Prostate gland (tissue), 2 donors: ENCODE measurements at places on chromosomes 16 and 17.

GRCh38 chr16:86354641-86355513 is 155.4 kb upstream of the FOXF1 start:
- no peak for DNase-seq

GRCh38 chr16:67531247-67531646 is 2.6 kb downstream of the RIPOR1 start:
- no peak for DNase-seq

DNA sequence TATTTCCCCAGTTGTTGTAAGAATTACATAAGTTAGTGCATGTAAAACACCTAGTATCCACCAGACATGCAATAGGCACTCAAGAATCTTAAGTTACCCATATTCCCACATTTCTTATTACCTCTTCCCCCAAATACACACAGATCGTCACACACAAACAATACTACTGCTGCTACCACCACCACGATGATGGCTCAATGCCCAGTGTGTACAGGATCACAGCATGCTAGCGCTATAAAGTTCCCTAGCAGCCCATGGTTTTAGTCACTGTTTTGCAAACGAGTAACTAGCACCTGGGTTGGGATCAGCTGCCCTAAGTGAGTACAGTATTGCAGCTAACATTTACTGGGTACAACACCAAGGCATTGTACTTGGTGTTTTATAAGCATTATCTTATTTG is 411.7 kb downstream of the UTP18 start:
- no peak for DNase-seq

DNA sequence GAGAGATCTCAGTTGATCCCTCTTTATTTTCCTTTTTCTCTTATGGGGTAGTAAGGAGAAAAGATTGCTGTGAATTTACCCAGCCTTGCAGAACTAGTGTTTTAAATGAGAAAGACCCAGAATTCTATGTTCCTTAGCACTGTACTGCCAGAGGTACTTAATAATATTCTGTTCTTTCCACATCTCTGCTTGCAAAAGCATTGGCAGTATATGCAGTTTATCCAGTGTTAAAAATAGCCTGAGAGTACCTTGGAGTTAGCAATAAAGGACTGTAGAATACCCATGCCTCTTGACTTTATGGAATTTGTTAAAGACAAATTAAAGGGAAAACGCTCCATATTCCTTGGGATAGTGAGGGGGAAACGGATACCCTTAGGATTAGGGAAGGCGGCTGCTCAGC is 11.9 kb downstream of the SLC7A6 start:
- DNase-seq: no peak

DNA sequence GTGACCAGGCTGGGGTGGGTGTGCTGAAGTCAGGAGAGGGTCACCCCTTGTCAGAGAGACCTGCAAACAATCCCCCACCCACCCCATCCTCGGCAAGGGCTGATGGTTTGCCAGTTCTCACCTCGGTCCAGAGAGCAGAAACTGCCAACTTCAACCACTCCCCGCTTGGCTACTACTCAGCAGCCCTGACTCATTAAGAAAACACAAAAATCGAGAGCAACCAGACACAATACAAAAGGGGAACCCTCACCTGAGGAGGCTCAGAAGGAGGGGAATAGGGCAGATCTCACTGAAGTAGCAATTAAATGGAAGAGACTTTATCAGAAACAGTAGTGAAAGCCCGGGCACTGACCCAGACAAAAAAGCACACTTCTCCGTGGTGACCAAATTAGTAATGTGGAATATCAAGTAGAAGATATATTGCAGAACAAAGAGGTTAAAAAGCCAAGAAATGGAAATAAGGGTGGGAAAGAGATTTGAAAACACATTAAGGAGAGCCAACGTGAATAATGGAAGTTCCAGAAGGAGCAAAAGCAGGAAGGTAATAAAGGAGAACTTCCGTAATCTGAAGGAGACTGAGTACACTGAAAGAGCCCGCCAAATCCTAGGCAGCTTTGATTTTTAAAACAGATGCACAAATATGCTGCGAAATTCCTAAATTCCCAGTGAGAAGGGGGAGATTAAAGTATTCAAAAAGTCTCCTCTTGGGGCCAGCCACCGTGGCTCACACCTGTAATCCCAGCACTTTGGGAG is 23.6 kb downstream of the CENPV start:
- DNase-seq: peak; percentile 46

GRCh38 chr16:1137604-1138003 is 15.3 kb upstream of the CACNA1H start:
- no peak for DNase-seq

DNA sequence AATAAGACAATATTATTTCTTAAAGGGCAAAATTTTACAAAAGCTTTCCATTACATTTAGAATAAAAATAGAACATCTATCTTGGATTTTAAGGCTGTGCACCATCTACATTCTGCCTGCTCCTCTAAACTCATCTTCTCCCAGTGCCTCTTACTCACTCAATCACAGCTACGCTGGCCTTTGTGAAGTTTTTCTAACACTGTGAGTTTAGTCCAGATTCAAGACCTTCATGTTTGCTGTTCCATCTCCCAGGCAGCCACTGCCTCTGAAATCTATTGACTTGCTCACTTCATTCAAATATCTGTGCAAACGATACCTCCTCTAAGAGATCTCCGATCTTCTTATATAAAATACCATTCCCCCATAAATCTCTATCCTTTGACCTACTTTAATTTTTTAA is 673.4 kb upstream of the KIF2B start:
- no peak for DNase-seq

GRCh38 chr17:78935419-78936323 is 10.5 kb upstream of the TIMP2 start:
- no peak for DNase-seq

DNA sequence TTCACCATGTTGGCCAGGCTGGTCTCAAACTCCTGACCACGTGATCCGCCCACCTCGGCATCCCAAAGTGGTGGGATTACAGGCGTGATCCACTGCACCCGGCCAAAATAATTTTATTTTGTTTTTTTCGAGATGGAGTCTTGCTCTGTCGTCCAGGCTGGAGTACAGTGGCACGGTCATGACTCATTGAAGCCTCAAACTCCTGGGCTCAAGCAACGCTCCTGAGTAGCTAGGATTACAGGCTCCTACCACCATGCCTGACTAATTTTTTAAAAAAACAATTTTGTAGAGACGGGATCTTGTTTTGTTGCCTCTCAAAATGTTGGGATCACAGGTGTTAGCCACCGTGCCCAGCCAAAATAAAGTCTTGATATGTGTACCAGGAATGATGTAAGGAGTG is 2.4 kb upstream of the TTLL6 start:
- DNase-seq: no peak

GRCh38 chr17:19717411-19717908 is 1.1 kb upstream of the SLC47A2 start:
- DNase-seq: no peak

- DNase-seq: peak; percentile 69
Measured at GRCh38 chr17:28494445-28495188, 11.5 kb upstream of the FOXN1 start.

- DNase-seq: no peak
Measured at GRCh38 chr16:22010902-22011301, 3.0 kb downstream of the MOSMO start.

DNA sequence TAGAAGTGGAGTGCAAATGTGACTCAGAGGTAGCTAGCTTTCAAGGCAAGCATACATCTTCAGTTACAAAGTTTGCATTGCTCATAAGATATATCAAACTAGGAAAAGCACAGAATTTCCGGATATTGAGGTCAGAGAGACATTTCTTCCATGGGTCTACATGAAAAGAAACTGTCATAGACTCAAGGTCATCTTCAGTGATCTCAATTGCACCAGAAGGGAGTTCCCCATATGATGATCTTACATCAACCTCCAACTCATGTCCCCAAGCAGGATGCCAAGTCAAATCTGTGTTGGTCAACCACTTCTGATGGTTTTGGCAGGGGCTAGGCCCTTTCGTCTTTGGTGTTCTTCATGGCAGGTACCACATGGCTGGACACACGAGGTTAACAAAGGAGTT is 459.9 kb upstream of the MAF start:
- no peak for DNase-seq

DNA sequence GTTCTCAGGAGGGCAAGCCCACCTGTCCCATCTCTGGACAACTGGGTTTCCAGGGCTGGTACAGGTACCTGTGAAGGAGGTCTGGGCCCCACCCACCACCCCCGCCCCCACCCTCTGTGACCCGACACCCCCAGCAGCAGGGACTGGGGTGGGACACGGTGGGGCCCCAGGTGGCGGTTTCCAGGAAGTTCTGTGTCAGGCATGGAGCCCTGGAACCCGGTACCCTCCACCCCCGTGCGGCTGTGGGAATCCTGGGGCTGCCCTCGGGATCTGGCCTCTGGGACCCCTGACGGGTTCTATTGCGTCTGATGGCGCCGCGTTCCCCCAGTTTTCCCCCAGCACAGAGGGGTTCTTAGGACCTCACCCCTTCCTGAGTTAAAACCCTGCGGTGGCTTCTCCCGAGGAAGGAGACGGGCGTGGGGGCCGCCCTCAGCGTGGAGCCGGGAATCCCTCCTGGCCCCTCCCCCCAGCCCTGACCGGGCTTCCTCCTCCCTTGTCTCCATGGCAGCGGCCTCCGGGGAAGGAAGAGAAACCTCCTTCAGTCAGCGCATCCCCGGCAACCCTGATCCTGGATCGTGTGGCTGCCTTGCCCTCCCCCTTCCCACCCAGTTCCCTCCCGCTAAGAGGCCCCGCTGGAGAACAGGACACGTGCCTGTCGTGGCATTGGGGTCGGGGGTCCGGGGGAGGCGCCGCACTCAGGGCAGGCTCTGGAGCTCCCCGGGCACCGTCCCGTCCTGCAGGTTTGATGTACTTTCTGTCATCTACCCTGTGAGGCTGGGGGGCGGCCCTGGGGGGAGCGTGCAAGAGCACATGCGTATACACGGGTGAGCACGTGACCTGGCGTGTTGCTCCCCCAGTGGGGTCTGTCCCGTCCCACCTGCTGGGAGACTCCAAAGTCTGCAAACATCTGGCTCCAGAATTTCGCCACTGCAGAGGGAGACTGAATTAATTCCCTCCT is 30.3 kb downstream of the CACNA1H start:
- no peak for DNase-seq

DNA sequence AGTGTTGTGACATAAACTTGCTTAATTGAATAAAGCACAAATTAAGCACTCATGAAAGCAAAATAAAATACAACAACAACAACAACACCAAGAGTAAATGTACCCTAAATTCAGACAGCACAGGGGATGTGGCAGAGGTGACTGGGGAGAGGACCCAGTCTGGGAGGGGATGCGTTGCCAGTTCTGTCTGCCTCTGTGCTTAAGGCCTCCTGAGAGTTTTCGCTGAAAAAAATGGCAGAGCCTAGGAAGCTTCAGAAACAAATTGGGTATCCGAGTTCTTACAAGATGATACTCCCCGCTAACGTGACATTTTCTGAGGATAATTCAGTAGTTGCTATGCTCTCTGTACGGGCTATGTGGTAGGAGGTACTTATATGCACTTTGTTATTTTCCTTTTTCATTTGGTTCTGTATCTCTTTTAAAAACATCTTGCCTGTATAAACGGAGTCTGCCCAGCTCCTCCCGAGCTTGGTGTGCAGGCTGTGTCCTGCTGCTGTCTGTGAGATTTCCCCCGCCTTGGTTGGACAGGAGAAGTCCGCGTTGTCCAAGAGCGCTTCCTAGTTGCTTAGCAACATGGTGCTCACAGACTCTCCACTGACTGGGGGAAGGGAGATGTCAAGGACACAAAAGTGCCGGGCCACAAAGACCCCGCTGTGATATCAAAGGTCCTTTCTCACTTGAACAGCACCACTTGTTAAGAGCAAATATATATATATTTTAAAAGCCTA is 134.2 kb upstream of the CPHXL start:
- no peak for DNase-seq

DNA sequence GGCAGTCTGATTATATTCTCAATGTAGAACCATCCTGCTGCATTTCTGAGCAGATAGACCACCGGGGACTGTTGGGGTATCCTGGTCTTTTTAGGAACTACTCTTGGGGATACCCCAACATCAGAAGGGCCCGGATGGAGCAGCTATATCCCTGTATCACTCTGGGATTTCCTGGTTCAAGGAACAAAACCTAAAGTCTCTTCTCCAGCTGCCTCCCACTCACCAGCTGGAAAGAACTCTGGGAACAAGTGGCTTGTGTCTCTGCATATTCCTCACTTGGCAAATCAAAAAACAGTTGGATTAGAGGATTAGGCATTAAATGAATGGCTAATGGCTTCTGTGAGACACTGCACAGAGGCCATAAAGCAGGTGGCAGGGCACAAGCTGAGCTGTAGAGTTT is 62.3 kb upstream of the HS3ST2 start:
- no peak for DNase-seq

DNA sequence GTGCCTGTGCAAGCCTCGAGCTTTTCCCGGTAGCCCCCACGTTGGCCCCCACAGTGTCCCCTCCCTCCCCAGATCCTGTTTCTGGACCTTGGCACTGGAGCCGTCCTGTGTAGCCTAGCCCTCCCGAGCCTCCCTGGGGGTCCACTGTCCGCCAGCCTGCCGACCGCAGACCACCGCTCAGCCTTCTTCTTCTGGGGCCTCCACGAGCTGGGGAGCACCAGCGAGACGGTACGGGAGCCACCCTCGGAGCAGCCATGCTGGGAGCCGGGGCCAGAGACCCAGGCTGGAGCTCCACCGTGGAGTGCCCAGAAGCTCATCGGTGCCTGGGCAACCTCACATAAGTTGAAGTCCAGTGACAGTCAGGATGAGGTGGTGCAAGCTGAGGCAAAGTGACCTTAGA is 11.8 kb downstream of the RGS11 start:
- DNase-seq: no peak

GRCh38 chr16:49608098-49608497 is 234.5 kb downstream of the C16orf78 start:
- DNase-seq: no peak

DNA sequence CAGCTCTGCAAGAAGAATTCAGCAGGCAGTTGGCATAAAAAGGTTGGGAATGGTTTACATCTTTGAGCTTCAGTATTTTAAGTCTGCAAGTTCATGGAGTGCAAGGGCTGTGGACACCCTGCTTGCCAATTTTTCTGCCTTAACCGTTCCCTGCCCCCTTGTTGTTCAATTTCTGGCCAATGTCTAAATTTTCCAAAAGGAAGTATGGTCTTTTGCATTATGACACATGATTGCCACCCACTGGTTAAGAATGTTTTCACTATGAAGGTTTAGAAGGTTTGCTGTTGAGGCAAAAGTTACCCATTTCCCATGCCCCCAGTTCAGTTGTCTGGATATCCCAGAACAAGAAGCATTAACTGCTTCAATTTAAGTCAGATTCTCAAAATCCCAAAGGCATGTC is 441.9 kb downstream of the CDH13 start:
- no peak for DNase-seq

GRCh38 chr17:50027172-50027880 is 28.6 kb upstream of the ITGA3 start:
- no peak for DNase-seq

- no peak for DNase-seq
Measured at GRCh38 chr17:32755045-32755805, 121.7 kb downstream of the MYO1D start.

DNA sequence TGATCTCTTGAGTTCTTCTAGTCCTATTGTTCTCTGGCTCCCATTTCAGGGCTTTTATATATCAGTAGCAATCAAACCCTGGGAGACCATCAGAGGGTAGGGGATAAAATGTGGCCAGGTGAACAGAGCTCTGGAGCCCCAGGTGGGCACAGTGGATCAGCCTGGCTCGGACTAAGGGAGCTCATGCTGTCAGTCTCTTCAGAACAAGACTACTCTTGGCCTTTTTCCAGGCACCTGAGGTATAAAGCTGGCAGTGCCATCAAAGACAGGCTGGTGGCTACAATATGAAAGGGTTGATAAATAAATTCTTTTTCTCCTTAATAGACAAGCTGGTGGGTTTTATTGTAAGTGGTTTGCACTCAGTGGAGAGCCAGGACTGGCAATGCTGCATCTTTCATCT is 160.0 kb upstream of the CCL2 start:
- DNase-seq: no peak
